ENCODE measurements at places on chromosomes 2 and 18. TPM values are rescaled to one million over a fixed set of nuclear protein-coding genes. Genes with fewer than 3 reads are reported as not detected.

Gene SPP2
- polyA plus RNA-seq: not detected

Gene CFAP65
- polyA plus RNA-seq: not detected

Gene UPP2
- polyA plus RNA-seq: not detected

Gene HSPE1
- polyA plus RNA-seq: 146 TPM

Gene EFR3B
- polyA plus RNA-seq: 6.4 TPM

GRCh38 chr2:101508636-101509035 is 33.7 kb upstream of the RFX8 start:
- no peak for DNase-seq

DNA sequence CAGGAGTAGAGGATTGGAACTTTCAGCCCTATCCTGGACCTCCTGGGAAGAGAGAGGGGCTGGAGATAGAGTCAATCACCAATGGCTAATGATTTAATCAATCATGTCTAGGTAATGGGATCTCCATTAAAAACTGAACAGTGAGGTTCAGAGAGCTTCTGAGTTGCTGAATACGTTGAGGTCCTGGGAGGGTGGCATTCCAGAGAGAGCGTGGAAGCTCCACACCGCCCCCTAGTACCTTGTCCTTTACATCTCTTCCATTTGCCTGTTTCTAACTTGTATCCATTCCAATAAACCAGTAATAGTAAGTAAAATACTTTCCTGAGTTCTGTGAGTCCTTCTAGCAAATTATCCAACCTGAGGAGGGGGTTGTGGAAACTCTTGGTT is 101.7 kb downstream of the B3GNT2 start:
- DNase-seq: no peak

GRCh38 chr2:16722677-16723076 is 57.0 kb upstream of the CYRIA start:
- DNase-seq: no peak

- no peak for DNase-seq
These were observed 24.7 kb downstream of the ASB18 start for GRCh38 chr2:236239276-236240065.

DNA sequence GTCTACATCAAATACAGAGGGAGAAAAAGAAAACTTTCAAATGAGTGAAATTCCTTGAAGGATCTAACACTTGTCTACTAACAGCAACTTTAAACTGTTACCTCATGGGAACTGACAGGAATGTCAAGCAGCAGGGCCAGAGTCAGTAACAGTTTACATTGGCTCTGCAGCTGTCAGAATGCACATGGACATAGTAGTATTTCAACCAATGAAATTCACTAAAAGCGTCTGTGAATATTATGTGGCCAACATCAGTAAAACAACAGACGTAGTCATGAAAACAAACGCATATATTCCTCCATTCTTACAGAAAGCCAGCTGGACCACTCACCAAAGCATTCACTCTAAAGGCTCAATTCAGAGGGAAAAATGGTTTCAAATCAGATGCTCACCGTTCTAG is 79.3 kb upstream of the RNU4ATAC start:
- DNase-seq: no peak

DNA sequence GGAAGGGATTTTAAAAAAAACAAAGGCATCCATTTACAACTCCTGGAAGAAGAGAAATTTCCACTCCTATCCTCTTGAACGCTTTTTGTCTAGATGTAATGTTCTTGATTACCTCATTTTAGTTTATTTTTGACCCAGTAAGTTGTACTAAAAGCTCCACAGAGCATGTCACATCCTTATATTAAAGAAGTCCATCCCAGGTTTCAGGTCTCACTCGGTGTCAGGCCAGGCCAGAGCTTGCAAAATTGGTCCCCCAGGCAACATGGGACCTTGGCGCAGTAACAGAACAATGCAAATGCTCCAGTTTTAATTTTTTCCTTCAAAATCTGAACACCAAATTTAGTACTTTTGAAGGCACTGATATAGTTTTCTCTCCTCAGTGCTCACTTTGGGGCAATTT is 218.4 kb upstream of the REV1 start:
- no peak for DNase-seq

DNA sequence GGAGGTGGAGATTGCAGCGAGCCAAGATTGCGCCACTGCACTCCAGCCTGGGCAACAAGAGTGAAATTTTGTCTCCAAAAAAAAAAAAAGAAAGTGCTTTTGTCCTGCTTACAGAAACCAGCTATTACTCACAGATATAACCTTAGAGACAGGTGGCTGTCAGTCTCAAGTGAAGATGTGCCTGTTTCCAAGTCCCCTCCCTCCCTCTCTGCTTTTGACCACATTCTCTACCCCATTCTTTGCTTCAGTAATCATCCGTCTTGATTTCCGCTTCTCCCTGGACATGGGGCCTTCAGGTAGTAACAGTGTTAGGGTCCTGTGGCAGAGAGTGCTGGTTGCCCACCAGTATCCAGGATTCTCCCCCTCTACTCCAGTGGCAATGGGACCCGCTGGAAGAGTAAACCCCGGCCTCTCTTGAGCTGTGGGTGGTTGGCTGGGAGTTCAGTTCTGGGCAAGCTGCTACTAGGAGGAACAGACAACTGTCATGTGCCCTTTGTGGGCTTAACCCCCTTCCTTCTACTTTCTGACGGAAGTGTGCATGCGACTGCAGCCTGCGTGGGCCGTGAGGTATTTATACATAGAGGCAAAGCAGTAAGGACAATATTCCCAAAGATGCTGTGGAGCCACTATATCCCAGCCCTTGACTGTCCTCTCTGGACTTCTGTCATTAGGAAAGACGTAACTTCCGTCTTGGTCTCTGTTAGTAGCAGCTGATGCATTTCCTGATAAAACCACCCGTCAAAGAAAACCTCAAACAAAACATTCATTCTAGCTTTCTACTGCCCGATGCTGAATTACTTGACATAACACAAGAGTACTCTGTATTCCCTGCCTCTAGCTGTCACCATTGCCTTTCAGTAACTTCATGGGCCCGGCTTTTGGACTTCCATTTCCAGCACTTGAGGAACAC is 17.8 kb downstream of the PDCL3 start:
- no peak for DNase-seq

DNA sequence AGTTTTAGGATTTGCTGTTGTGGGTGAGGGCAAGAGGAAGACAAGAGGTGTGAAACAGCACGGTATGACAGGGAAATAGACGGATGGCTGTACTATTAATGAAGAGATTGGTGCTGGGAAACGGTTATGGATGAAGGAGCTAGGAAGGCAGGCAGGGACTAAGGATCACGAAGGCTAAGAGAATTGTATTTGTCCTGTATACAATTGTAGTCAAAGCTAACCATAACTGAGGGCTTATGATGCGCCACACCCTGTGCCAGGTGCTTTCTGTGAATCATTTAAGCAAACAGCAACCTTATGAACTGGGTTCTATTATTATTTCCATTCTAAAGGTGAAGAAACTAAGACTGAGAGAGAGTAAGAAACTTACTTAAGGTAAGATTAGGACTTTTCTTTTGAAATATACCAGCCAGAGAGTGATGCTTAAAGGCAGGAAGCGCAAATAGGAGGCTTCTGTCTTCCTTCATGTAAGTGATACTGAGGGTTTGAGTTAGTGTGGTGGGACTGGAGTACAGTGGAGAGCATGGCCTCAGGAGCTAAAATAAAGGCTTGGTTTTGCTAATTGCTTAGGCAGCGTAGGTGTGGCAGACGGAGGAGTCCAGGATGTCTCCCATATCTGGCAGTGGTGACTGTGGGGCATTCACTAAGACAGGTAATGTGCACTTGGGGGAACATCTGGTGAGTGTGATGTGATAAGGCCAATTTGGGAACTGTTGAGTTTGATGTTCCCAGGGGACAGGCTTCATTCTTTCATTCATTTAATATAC is 85.8 kb downstream of the PLEKHM3 start:
- DNase-seq: no peak

- DNase-seq: no peak
These were observed 1621.3 kb downstream of the SUCLG1 start for GRCh38 chr2:82837588-82838304.

DNA sequence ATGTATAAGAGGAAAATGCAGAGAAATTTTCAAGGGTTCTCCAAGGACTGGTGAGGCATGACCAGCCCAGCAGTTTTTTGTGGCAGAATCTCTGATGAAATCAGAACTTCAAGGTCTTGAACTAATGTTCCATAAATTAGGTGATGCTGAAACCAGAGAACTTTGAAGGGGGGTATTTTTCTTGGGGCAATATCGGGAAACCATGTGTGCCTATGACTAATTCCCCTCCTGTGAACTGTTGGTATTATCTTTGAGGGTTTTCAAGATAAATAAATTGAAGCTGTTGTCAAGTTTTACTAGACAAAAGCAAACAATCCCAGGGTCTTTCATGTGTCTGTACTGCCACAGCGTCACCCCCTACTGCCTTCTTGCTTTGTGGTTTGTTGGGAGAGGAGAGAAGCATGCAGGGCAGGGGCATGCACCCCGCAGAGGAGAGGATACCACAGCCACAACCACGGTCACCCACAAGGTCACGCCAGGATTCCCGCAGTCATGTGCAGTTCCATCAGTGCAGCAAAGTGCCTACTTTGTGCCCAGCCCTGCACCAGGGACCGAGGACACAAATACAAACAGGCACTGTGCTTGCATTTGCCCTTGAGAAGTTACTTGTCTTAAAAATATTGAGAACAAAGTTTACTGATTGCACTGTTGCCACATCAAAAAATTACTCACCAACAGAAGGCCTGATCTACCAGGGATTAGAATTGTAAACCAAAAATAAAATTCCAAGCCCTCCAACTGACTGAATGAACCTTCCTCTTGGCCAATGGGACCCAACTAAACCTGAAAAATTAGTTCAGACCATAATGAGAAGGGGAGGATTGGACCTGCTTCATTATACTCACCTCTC is 413.3 kb upstream of the TRIB2 start:
- peak; percentile 33 for DNase-seq

DNA sequence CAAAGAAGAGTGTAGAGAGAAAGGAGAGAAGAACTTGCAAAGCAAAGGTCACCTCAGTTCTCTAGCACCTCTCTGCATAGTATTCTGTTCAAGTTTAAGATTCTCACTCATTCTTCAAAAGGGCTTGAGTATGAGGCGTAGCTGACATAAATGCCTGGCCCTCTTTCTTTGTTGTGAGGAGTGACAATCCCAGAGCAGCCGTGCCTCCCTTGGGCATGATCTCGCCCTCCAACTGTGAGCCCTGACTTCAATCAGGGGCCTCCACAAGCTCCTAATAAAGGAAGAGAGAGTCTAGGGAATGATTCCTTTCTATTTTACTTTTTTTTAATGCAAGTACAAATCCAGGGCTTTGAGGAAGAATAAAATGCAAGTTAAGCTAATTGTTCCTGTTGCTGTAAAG is 402.7 kb downstream of the LRP1B start:
- no peak for DNase-seq

DNA sequence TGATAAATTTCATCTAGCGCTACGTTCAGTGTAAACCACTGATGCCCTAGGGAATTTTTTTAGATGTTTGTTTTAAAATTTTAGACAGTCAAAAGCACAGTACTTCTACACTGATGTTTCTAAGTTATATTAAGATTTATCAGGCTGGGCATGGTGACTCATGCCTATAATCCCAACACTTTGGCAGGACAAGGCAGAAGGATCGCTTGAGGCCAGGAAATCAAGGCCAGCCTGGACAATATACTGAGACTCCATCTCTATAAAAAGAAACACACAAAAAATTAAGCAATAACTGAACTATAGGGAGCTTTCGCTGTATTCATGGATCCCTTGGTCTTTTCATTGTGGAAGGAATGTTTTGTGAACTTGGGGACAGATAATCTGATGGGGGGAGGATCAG is 50.6 kb upstream of the MAPRE2 start:
- no peak for DNase-seq

DNA sequence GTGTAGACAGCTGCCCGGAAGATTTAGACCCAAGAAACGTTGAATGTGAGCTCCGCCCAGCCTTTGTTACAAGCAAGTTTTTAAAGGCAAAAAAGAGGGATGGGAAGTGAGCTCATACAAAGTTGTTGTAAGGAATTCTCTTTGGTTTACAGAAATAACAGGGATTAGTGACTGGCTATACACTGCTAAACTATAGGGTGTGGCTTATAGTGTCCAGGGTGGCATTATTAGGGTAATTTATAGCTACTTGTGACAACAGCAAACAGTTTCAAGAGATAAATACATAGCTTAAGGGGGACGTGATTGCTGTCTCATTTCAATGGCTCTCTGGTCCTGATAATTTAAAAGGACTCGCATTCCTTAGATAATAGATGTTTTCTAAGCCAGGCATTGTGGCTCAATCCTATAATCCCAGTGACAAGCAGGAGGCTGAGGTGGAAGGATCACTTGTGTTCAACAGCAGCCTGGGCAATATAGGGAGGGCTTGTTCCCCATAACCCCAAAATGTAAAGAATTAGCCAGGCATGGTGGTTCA is 66.5 kb upstream of the TGIF1 start:
- no peak for DNase-seq

GRCh38 chr2:200456567-200456966 is 53.3 kb downstream of the KCTD18 start:
- DNase-seq: no peak

DNA sequence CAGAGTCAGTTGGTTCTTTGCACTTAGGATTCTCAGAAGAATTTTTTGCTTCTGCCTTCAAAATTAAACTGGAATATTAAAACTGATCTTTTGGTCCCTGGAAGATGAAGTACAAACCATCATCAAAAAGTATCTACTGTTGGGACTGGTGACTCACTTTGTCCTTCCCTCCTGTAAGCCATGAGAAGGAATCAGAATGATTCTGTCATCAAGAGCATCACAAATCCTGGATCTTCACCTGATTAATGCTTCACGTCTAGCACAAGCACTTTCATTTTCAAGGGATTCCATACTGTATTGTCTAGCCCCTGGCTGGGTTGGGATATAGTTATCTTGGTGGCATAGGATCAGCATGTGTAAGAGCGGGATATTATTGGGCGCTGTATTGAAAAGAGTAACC is 69.3 kb upstream of the CYP1B1 start:
- no peak for DNase-seq

GRCh38 chr18:40208958-40209357 is 1746.1 kb upstream of the PIK3C3 start:
- no peak for DNase-seq

GRCh38 chr18:3455907-3456685 is 6.1 kb downstream of the TGIF1 start:
- peak; percentile 36 for DNase-seq

DNA sequence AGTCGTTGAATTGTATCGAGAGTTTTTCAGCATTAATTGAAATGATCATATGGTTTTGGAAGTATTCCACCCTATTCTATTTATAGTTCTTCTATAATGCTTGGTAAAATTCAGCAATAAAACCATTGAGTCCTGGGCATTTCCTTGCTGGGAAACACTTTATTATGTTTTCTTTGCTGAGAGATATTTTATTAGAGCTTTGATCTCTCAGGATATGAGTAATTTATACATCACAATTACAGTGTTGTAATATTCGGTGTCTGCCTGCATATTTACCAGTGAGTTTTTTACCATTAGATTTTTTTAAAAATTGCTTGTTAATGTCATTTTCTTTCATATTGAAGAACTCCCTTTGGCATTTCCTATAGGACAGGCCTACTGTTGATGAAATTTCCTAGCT is 402.7 kb upstream of the FSIP2 start:
- no peak for DNase-seq

DNA sequence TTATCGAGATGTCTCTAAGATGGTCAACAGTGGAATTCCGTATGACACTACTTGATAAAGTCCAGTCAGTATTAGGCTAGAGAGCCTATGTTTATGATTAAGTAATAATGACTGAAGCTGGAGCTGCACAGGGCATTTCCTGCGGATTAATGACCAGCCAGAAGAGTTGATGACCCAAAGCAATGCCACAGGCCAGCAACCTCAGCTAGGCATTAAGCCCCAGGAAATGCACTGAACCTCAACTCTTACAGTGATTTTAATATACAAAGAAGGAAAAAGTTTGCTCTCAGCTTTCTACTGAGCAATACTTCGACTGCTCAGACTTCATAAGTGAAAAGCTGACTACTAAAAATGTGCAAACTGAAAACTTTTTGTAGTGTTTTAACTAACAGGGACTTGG is 3.9 kb downstream of the KCTD1 start:
- no peak for DNase-seq
